Activated T-helper 1 cell treated with anti-CD3 and anti-CD28 coated beads, Interleukin-2, amount 50 U/mL, for 16 hours (primary cell): ENCODE measurements at places on chromosomes 4 and X.

- DNase-seq, result no peak
Observed at GRCh38 chr4:147543034-147543433, 62.1 kb downstream of the EDNRA start.

DNA sequence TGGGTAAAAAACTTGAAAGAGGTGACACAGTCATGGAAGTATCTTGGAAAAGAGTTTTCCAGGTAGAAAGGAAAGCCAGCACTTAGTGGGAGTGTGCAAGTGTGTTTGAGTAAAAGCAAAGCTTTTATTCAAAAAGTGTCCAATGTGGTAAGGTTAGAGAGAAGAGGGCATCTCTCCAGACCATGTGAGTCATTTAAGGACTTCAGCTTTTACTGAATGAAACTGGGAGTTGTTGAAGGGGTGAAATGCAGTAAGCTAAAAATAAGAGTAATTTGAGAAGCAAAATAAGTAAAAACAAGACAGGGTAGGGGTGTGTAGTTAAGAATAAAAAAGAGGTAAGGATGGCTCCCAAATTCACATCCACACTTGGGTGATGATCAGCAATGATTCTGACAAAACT lies 238.9 kb downstream of the SLC7A11 start:
- DNase-seq, result no peak

DNA sequence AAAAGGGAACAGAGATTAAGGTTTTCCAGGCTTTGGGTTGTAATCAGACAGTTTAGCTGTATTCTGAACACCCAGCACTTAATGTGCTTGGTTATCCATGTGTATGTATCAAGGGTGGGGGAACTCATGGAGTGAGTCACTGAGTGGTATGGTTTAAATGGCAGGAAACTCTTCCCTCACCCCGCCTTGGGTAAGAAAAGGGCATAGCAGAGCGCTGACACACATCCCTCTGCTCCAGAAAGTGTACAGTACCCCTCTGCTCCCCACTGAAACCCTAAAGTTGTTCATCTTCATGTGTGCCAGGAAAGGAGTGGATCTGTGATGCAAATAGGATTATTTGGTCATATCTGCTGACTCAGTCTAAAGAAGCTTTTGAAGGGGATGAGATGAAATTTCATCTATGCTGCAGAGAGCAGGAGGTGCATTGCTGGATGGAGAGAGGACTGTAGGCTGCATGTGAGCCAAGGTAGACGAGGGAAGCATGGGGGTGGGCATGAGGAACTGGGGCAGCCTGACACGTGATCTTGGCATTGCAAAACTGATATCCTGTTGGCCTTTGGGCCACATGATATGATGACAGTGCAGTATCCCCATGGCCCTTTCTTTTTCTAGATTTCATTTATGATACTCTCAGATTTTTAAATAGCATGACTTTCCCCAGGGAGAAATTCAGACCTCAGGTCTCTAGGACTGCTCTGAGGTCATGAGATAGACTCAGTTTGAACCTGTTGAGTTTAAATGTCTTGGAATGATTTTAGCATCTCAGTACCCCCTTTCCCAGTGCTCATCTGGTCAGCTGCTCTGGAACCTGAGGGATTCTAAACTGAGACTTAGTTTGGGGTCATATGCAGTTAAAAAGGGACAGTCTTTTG lies 84.8 kb downstream of the TMEM164 start:
- DNase-seq, result no peak

DNA sequence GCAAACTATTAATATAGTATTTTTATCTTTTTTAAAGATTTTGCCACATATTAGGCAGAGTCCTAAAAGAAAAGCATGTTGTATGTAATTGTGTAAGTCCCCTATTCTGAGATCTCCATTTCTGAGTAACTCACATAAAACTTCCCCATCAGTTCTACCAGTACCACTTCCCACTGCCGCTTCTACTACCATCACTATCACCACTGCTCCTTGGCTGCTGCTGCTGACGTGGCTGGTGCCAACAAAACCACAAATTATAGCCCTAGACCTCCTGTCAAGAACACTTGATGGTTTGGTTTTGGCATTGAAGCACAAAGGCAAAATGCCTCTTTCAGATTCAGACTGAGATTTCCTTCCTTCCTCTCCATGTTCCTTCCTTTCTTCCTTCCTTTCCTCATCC lies 106.4 kb downstream of the MMRN1 start:
- DNase-seq, result no peak

DNA sequence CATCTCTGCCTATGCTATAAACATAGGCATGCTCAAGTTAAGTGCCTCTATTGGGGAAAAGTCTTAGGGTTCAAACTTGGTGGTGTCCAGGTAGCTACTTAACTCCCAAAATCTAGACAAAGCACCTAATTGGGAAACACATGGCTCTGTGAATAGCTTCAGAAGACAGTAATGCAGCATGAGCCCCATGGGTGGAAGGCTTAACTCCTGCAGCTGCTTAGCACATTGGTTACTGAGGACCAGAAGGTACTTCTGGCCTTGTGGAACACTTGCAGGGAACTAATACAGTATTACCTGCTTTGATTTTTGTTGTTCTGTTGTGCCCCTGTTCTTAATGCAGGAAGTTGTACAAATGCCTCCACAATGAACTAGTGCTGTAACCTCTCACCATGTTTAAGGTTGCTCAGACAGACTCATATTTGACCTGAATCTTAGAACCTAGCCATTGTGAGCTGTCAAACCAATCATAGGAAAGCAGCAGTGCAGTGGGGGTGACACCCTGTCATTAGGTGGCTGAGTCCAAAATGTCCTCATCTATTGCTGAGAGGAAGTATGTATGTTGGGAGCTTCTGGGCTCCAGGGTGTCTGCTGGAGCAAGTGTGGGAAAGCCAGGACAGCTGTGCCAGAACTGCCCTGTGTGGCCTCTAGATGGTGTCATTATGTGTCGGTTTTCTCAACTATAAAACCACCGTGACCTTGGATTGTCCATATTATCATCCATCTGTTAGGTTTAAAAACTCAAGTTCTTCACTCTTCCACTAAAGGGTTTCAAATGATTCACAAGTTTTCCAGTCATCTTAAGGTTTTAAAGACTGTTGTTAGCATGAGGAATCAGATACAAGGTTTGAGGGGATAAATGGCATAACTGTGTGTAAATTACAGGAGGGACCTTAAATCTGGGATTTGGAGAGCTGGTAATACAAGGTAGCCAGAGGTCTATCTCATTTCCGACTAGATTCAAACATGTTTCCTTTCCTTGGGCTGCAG lies 69.9 kb upstream of the WDR1 start:
- DNase-seq, result no peak

GRCh38 chrX:151974336-151975227 lies at the start of gene GABRE:
GABRE (minus strand) TSS chrX:151974676; CDS start chrX:151974625, 51 bp downstream.
- no peak for DNase-seq

DNA sequence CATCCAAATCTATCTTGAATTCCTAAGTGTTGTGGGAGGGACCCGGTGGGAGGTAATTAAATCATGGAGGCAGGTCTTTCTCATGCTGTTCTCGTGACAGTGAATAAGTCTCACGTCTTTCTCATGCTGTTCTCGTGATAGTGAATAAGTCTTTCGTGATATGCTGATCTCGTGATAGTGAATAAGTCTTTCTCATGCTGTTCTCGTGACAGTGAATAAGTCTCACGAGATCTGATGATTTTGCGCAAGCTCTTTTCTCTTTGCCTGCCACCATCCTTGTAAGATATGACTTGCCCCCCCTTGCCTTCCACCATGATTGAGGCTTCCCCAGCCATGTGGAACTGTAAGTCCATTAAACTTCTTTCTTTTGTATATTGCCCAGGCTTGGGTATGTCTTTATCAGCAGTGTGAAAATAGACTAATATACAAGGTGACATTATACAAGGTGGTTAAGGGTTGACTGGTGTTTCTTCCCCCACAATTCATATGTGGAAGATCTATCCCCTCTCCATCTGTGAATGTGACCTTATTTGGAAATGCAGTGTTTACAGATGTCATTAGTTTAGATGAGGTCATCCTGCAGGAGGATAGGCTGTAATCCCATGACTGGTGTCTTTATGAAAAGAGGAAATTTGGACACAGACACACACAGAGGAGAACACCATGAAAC lies 27.6 kb downstream of the ARSD start:
- no peak for DNase-seq

GRCh38 chr4:4860600-4861389 lies 1.3 kb downstream of the MSX1 start:
- no peak for DNase-seq

- DNase-seq, result no peak
Observed at GRCh38 chr4:100063355-100063754, 113.3 kb upstream of the H2AZ1 start.

DNA sequence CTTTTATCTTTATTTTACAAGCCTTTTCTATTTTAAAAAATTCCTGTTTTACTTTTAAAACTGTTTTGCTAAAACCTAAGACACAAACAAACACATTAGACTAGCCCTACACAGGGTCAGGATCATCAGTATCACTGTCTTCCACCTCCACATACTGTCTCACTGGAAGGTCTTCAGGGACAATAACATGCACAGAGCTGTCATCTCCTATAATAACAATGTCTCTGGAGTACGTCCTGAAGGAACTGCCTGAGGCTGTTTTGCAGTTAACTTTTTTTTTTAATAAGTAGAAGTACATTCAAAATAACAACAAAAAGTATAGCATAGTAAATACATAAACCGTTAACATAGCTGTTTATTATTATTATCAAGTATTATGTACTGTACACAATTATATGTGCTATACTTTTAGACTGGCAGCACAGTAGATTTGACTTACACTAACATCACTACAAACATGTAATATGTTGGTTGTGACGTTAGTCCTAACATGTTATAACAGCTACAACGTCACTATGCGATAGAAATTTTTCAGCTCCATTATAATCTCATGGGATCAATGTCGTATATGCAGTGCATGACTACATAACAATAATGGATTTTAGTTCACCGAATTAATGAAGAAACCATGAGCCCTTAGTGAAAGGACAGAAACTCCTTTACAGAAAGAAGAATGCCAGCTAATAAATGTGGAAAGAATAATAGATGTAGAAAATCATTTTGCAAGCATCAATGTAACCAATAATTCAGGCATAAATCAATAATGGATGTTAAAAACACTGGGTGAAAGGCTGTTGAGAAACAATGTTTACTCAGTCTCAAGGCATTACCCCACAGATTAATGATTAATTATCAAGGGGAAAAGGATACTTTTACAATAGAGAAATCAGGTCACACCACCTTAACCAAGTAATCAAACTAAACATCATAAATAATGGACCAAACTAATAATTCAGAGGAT lies 49.2 kb downstream of the FBXW7 start:
- DNase-seq, result no peak

GRCh38 chr4:145388043-145388442 lies 93.6 kb upstream of the SMAD1 start:
- DNase-seq, result no peak

DNA sequence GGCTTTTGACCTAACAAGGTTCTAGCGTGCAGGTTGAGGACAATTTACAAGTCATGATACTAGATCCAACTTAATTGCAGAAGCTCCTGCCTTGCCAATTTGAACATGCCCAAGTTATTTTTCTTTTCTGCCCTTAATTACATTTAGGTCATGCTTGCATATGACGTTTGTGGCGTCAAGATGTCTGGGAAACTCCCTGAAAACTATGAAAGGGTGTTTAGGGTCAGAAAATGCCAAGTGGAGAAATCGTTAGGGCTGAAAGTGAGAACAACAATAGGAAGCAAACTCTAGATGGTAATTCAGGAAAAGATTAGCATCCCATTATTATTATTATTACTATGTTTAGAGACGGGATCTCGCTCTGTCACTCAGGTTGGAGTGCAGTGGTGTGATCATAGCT lies 38.2 kb upstream of the PLAC8 start:
- DNase-seq, result no peak

- DNase-seq, result no peak
Observed at GRCh38 chrX:85992811-85993229, 54.5 kb downstream of the CHM start.

- DNase-seq, result no peak
Observed at GRCh38 chr4:93751411-93751810, 77.1 kb upstream of the ATOH1 start.

DNA sequence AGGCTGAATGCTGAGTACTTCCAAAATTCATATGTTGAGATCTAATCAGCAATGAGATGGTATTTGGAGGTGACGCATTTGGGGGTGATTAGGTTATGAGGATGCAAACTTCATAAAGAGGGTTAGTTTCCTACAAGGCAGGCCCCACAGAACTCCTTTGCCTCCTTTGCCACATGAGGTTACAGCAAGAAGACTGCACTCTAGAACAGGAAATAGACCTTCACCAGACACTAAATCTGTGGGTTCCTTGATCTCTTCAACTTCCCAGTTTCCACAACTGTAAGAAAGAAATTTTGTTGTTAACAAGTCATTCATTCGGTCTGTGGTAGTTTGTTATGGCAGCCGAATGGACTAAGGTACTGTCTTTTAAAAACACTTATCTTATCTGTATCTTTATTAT lies 681.9 kb upstream of the HS3ST1 start:
- no peak for DNase-seq

- DNase-seq, result no peak
Observed at GRCh38 chr4:94530073-94530472, 78.3 kb downstream of the PDLIM5 start.

- DNase-seq, result no peak
Observed at GRCh38 chr4:147326591-147326990, 154.3 kb upstream of the EDNRA start.

- no peak for DNase-seq
Observed at GRCh38 chr4:23233596-23233995, 540.9 kb downstream of the GBA3 start.

GRCh38 chr4:38782452-38783108 lies at the start of gene TLR10:
TLR10 (minus strand) TSS chr4:38782990; CDS start chr4:38775590, 7,400 bp downstream.
- no peak for DNase-seq

DNA sequence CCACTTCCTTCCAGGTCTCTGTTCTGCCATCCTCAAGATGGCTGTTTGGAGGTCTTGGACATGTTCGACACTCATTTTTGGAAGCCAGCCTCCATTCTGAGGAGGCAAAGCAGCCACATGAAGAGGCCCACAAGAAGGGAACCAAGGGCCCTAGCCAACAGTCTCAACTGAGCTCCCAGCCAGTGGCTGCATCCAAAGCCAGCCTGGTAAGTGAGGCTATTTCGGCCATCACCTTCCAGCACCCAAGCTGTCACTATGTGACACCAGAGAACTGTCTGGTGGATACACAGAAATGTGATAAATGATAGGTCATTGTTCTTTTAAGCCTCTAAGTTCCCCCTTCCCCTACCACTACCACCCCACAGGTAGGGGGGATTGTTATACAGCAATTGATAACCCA lies 127.2 kb downstream of the NPNT start:
- no peak for DNase-seq

- no peak for DNase-seq
Observed at GRCh38 chrX:103797691-103798090, 21.1 kb downstream of the PLP1 start.

- no peak for DNase-seq
Observed at GRCh38 chr4:62644372-62644771, 1444.2 kb downstream of the ADGRL3 start.

DNA sequence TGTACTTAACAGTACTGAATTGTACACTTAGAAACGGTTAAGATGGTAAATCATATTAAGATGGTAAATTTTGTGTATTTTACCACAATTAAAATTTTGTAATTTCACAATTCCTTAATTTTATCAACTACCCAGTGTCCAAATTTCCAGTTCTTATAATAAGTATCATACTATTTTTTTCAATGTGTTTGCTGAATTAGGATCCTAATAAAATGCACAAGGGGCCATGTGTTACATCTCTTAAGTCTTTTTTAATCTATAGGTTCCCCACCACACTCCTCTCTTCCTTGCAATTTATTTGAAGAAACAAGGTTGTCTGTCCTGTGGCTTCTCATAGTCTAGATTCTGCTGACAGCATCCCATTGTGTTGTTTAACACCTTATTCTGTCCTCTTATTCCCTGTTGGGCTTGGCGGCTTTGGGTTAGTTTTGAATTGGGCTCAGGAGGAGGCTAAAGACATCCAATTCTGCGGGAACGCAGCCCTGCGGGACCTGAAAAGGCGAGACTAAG lies 533 bp upstream of the SYAP1 start:
- no peak for DNase-seq
